ENCODE measurements at places on chromosomes 11 and 22. TPM values are rescaled to one million over a fixed set of nuclear protein-coding genes. Genes with fewer than 3 reads are reported as not detected.

GRCh38 chr11:9765320-9766101 is 101.6 kb downstream of the SWAP70 start:
- no peak overlapping the region for H3K4me3 ChIP-seq
- DNase-seq: no peak
- no peak overlapping the region for H3K27ac ChIP-seq
- H3K27me3 ChIP-seq: no peaks in the 10 kb centered on the region

DNA sequence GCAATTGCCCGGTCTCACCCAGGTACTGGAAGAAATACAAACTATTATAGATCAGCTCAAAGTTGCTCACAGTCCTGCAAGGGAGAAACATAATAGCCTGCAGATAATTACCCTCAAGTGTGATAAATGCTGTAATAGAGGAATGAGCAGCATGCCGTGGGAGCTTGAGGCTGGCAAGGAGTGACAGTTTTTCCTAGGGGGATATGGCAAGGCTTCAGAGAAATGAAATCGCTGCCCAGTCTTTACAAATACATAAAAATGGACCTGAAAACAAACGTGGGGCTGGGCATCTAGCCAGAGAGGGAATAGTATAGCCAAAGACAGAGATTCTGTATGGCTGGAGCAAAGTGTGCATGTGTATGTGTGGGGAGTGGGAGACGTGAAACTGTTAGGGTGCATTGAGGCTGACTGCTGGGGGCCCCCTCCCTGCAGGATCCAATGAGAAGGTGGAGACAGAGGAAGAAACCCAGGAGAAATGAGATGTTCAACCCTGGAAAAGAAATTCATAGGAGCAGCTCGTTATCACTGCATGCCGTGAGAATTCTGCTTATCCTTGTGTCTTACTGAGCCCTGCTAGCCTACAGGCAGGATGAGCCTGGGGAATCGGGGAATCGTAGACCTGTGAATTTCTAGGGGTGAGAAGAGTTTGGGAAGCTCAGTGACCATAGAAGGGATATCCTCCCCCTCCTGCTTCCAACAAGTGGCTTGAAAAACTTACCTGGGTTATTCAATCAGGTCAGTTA is 167.0 kb downstream of the LDLRAD3 start:
- no peak overlapping the region for H3K4me3 ChIP-seq
- no peak for DNase-seq
- H3K4me1 ChIP-seq: no peaks in the 10 kb centered on the region
- H3K36me3 ChIP-seq: no peaks in the 10 kb centered on the region
- H3K27ac ChIP-seq: no peak overlapping the region

GRCh38 chr11:3803726-3804495 is 4.4 kb upstream of the PGAP2 start:
- no peaks in the 10 kb centered on the region for H3K27me3 ChIP-seq
- H3K4me3 ChIP-seq: no peak overlapping the region
- H3K4me1 ChIP-seq: peaks cover 8% of the 10 kb centered on the region

DNA sequence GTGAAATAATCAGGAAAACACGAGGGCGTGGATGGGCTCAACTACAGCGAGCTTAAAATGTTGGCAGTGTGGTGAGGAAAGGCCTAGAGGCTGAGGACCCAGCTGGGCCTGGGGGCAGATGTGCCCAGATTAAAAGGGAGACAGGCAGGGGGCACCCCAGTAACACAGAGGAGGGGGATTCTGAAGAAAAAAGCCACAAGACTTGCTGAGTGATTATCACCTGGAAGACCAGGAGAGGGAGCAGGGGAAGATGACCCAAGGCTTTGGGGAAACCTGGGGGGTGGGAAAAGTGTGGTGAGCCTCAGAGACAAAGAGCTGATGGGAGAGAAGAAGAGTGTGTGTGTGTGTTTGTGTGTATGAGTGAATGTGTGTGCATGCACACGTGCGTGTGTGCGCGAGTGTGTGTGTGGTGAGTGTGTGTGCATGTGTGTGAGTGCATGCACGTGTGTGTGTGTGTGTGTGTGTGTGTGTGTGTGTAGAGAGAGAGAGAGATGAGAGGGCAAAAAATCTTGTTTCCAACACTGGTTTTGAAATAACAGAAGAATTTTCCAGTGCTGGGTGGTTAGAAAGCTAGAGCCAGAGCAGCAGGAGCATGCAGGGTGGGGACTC is 500.5 kb downstream of the BUD13 start:
- no peak for DNase-seq
- no peaks in the 10 kb centered on the region for H3K4me1 ChIP-seq
- H3K27me3 ChIP-seq: no peaks in the 10 kb centered on the region
- no peak overlapping the region for H3K27ac ChIP-seq

DNA sequence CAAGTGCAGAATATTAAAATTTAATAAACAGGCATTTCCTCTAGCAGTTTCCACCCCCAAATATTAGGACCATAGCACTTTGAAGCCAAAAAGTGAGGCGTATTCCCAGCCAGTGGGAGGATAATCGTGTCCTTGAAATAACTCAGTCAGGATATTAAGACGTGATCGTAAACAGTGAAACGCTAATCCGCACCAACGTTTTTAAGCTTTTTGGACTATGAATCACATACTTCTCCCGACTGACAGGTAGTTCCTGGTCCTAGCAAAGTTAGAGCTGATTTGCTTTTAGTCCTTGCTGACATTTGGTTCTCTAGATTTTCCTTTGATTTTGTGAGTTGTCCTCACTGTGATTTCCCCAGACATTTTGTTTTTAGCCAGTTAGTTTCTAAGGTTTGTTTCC is 197.1 kb upstream of the ARHGAP20 start:
- peaks cover 20% of the 10 kb centered on the region for H3K4me1 ChIP-seq
- no peak overlapping the region for H3K4me3 ChIP-seq
- H3K27ac ChIP-seq: no peak overlapping the region
- no peaks in the 10 kb centered on the region for H3K36me3 ChIP-seq

ME3 gene
- 0.31 TPM for polyA plus RNA-seq

GRM5 gene
- polyA plus RNA-seq: not detected

GRCh38 chr11:78312712-78313111 is 104.9 kb downstream of the GAB2 start:
- H3K27ac ChIP-seq: no peak overlapping the region
- no peak overlapping the region for H3K4me3 ChIP-seq
- no peaks in the 10 kb centered on the region for H3K27me3 ChIP-seq

GRCh38 chr11:57868491-57868890 is 106.9 kb downstream of the CTNND1 start:
- no peaks in the 10 kb centered on the region for H3K4me1 ChIP-seq
- H3K4me3 ChIP-seq: no peak overlapping the region
- no peaks in the 10 kb centered on the region for H3K27me3 ChIP-seq
- H3K27ac ChIP-seq: no peak overlapping the region

DNA sequence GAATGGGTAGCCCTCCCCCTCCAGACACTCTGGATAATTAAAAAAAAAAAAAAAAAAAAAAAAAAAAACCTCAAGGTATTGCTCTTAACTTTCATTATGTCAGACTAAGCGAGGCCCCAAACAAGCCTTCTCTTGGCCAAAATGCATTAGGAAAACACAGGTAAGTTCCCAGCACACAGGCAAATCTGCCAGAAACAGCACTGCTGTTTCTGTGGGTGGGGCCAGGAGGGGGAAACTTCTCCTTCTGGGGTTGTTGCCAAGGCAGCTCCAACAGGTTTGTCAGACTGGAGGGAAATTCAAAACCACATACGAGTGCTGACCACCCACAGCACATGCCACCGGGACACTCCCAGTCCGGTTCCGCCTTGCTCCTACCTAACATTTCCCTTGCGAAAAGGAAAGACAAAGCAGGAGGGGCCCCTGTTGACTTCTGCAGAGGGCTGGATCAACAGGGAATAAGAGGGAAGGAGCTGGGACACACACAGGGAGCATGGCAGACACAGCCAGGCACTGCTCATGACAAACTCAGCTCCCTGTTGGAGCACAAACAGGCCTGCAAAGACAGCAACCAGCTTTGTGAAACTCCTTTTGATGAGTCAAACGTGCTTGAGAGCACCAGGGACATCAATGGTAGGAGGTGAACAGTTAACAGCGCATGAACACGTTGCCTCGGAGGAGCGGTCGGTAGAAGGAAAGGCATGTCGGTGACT is 55.0 kb downstream of the MYH9 start:
- H3K36me3 ChIP-seq: peaks cover 72% of the 10 kb centered on the region
- H3K27me3 ChIP-seq: no peaks in the 10 kb centered on the region
- peaks cover 87% of the 10 kb centered on the region for H3K4me1 ChIP-seq
- no peak overlapping the region for H3K4me3 ChIP-seq

DNA sequence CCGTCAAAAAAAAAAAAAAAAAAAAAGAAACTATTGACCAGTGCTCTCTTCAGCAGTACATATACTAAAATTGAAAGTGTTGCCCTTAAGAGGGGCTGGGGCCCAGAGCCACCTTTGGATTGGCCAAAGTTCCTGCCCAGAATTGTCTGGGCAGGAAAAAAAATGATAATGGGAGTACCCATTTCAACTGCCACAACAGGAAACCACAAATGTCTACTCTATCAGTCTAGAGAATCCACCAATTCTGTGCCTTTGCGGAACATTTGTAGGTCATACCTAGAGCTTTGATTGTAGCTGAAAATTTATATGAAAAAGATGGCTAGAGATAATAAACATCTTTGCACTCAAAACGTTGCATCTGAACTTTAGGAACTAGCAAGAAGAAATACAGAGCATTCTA is 69.4 kb downstream of the FAM76B start:
- no peak overlapping the region for H3K27ac ChIP-seq
- no peaks in the 10 kb centered on the region for H3K4me1 ChIP-seq
- no peak for DNase-seq
- H3K36me3 ChIP-seq: no peaks in the 10 kb centered on the region
- no peaks in the 10 kb centered on the region for H3K27me3 ChIP-seq

GRCh38 chr11:8384199-8384821 is 120.6 kb upstream of the LMO1 start:
- H3K27ac ChIP-seq: no peak overlapping the region
- DNase-seq: no peak
- H3K27me3 ChIP-seq: no peaks in the 10 kb centered on the region

ZNF202 gene
- polyA plus RNA-seq: 1.9 TPM

DNA sequence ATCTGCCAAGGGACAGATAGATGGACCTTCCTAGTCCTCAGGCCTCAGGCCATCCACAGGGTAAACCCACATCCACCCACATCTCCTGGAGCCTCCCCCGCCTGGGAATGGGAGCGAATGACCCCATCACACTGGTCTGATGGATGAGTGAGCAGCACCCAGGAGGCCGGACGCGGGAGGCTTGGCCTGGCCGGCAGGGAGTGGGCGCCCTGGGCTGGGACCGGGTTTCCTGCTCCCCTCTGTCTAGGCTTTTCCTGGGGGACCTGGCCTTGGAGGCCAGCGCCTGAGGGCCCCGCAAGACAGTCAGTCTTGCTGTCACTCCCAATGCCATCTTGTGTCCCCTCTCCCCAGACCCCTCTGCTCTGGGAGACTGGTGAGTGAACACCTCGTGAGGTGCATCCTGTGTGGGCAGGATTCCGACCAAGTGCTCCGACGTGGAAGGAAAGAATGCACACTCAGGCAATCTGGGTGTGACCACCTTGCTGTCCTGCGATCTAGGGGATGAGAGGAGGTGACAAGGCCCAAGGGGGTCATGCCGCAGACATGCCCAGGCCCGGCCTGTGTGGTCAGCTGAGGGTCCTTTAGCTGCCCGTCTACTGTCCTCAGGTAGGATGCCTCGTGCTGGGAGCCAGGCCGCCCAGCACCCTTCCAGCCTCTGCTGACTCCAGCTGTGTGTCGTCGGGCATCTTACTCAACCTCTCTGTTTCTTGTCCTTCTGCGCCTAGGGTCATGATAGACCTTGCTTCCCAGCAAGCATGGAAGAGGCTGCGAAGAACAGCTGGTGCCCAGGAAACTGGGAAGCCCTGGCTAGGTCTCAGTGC is 26.5 kb upstream of the WNT7B start:
- no peaks in the 10 kb centered on the region for H3K36me3 ChIP-seq
- H3K27ac ChIP-seq: no peak overlapping the region
- DNase-seq: no peak
- no peak overlapping the region for H3K4me3 ChIP-seq
- no peaks in the 10 kb centered on the region for H3K27me3 ChIP-seq

- no peak for DNase-seq
- H3K4me1 ChIP-seq: no peaks in the 10 kb centered on the region
- no peak overlapping the region for H3K4me3 ChIP-seq
- H3K36me3 ChIP-seq: no peaks in the 10 kb centered on the region
Observed at GRCh38 chr11:25758145-25758661, 573.7 kb upstream of the ANO3 start.

HTR3B gene
- polyA plus RNA-seq: 0.05 TPM

DNA sequence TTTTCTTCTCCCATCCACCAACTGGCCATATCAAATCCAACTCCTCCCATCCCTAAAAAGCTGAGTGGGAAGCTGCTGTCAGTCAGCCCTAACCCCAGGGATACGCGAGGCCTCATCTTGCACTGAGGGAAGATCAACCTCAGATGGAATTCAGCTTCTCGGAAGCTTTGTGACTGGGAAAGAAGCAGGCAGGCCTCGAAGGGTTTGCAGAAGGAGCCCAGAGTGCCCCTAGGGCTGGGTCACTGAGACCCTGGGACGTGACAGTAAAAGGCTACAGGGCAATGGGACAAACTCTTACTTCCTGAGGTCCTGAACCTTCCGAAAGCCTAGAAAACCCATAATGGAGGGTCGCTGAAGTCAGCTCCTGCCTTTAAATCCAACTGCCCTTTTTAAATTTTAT is 34.4 kb upstream of the NNMT start:
- H3K4me1 ChIP-seq: peaks cover 28% of the 10 kb centered on the region
- no peak for DNase-seq
- H3K27ac ChIP-seq: no peak overlapping the region

DNA sequence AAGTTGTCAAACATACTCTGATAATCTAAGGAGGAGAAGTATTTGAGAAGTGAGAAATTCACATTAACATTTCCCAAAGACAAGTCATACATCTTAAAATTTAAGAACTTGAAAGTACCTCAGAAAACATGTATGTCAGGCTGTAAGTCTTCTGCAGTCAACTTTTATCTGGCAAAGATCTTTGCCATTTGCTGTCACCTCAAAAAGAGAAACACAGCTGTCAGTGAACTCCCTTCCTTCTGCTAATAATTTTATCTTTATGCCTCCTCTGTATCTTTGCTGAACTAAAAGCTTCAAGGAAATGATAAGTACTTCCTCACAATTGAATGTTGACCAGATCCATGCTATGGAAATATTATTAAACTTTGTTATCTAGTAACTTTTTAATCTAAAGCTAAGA is 18.7 kb downstream of the TTC17 start:
- no peak for DNase-seq
- no peaks in the 10 kb centered on the region for H3K4me1 ChIP-seq
- no peak overlapping the region for H3K4me3 ChIP-seq
- H3K27me3 ChIP-seq: no peaks in the 10 kb centered on the region

DNA sequence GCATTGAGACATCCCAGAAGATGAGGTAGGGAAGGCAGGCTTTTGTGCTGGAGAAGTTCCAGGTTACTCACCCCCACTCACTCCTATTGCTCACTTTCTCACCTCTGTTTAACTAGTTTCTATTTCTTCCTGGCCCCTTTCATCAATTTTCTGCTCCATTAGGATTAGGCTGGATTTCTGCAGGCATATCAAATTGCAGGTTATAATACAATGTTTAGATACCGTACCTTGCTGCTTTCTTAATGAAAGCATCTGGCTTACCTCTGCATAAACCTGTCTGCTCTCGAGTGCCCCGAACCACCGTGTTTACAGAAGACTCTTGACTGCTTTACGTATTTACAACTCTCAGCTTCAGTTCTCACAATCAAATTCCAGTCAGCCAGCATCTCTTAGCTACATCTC is 173.7 kb downstream of the ADAMTS15 start:
- no peaks in the 10 kb centered on the region for H3K27me3 ChIP-seq
- no peak overlapping the region for H3K4me3 ChIP-seq
- peaks cover 6% of the 10 kb centered on the region for H3K4me1 ChIP-seq

OR4A16 gene
- polyA plus RNA-seq: not detected

GRCh38 chr11:28773606-28774005 is 665.4 kb downstream of the METTL15 start:
- no peak overlapping the region for H3K4me3 ChIP-seq
- no peak for DNase-seq
- no peak overlapping the region for H3K27ac ChIP-seq

GRCh38 chr22:25051983-25052710 is 99.6 kb downstream of the KIAA1671 start:
- no peaks in the 10 kb centered on the region for H3K36me3 ChIP-seq
- no peaks in the 10 kb centered on the region for H3K4me1 ChIP-seq
- no peak overlapping the region for H3K27ac ChIP-seq
- H3K4me3 ChIP-seq: no peak overlapping the region
